Left cardiac atrium (tissue), 4 donors: ENCODE measurements at places on chromosomes 3 and 15. TPM values are rescaled to one million over a fixed set of nuclear protein-coding genes. Genes with fewer than 3 reads are reported as not detected.

GRCh38 chr15:61382927-61383326, 153.8 kb upstream of the RORA start:
- DNase-seq = no peak

GRCh38 chr15:73866881-73867410, 6.4 kb upstream of the TBC1D21 start:
- no peak for DNase-seq

- DNase-seq = no peak
Observed at GRCh38 chr3:190528706-190529105, 14.8 kb downstream of the IL1RAP start.

DNA sequence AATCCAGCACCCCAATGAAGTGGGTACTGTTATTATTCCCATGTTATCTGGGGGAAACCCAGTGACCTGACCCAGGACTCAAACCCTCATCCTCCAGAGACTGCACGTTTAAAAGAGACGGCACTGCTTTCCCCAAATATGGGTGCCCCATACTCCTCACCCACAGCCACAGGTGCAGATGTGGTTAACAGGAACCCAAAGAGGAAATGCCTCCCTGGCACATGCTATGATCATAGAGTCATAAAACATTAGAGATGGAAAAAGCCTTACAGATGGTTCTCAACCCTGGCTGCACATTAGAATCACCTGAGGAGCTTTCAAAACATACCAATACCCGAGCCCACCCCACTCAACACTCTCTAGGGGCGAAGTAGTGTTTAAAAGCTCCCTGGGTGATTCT, 111.5 kb downstream of the SEMA5B start:
- no peak for DNase-seq

- no peak for DNase-seq
Observed at GRCh38 chr15:42140383-42141070, 15.9 kb downstream of the PLA2G4F start.

DNA sequence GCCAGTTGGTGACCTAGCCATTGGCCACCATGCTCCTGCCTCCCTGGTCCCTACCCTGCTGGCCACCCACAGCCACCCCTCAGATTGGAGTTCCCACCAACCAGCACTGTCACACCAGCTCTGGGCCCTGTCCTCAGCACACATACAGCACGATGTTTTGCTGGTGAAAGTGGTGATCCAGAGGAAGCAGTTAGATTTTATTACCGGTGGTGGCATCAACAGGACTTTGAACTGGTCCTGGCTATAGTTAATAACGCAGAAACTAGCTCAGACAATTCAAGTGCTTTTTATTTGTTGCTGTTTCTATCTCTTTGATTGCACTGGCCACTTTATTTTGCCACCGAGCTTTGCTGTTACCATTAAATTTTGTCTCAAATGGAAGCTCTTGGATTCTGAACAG, 16.4 kb upstream of the KLHL24 start:
- DNase-seq = no peak

DNA sequence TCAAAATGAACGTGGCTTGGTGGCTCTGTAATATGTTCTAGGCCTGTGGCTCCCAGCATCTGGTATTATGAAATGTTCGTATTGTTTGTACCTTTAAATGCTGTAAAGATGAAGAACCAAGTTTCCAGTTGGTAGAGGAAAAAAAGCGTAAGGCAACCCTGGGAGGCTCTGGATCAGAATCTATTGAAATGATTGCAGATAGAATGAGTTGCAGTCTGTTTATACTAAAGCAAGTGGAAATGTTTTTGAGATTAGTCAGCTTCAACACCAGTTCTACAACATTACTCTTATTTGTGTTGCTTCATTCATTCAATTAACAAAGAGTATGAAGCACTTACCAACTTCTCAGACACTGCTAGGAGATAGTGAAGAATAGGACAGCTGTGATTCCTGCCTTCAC, 5.3 kb downstream of the ARL6IP5 start:
- DNase-seq = no peak

- DNase-seq = no peak
Observed at GRCh38 chr15:76162784-76163456, 103.1 kb downstream of the TMEM266 start.

GRCh38 chr15:31326875-31327668, 437 bp downstream of the KLF13 start:
- peak; percentile 64 for DNase-seq

GRCh38 chr3:41116851-41117250, 82.5 kb upstream of the CTNNB1 start:
- DNase-seq = no peak

DNA sequence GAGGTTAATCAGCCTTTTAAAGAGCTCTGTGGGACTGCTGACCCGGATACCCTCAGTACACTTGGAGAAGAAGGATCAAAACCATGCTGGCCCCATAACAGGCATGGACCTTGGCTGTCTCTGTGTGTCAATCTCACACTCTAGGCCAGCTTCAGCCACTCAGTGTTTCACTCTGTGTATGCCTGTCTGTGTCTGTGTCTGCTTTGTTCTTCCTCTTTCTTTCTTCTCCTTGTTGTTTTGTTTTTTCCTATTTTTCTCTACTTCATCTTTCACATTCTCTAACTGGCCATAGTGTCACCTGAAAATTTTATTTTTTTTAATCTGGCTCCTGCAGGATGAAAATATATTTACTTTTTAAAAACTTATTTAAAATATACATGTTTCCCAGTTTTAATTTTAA, 51.1 kb downstream of the SERP1 start:
- no peak for DNase-seq

CCR2 gene
- total RNA-seq = 3.9 TPM

DNA sequence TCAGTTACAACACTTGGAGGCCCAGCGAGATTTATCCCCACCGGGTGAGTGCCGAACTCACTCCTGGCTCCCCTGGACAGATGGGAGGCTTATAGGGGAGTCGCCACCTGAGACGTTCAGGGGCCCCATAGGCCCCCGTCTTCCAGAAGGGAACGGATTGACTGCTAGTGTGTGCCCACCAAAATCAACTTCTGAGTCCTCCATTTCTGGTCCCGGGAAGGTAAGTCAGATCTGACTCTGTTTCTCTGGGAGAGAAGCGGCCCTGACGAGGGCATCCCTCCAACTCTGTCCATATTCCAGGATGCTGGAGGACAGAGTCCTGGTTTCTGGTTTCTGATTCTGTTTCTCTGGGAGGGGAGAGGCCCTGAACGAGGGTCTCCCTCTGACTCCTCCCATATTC, 44.3 kb downstream of the ZBTB11 start:
- DNase-seq = no peak

- no peak for DNase-seq
Observed at GRCh38 chr3:141275032-141275422, 43.4 kb downstream of the PXYLP1 start.

DNA sequence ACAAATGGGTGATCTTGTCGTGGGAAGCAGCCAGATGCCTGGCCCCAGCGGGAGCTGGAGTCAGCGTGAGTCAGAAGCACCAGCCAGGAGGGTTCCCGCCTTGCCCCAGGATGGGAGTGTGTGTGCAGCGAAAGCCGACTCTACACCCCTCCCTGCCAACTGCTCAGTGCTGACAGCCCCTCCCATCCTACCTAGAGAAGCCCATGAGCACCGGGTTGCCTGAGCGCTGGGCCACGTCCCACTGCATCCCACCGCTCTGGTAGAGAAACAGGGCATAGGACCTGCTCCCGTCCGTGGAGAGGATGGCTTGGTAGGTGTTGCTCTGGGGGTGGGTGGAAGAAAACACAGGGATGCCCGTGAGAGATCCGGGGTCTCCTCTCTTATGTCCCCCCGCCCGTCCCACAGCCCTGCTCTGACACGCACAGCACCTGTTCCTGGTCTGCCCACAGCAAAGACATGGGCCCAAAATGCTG, 42.9 kb downstream of the MUC4 start:
- no peak for DNase-seq

ABHD17C gene
- total RNA-seq = 5.3 TPM

CX3CR1 gene
- 0.60 TPM for total RNA-seq

- DNase-seq = no peak
Observed at GRCh38 chr15:34759347-34759746, 4.5 kb upstream of the GJD2 start.

DNA sequence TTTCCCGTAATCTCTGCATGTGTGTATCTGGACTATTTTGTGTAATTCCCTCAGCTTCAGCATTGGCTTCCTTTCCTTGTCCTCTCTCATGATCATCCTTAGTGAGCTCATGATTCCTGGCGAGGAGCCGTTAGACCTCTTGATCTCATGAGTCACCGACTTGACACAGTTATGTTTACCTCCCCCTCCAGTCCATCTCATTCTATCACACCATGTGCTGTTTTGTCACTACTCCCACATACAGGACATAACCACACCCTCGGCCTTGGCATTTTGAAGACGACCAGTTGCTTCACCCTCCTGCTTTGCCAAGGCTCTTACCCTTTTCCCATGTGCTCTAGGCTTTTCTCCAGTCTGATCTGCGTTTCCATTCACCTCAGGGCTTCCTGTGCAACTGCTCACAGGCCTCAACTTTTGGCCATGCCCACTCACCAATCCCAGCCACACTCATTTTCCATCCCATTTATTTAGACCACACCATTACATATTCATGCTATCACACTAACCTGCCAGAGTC, 41.5 kb downstream of the CP start:
- DNase-seq = peak; percentile 90

GRCh38 chr15:75195766-75196241, 5.9 kb upstream of the C15orf39 start:
- DNase-seq = no peak

DNA sequence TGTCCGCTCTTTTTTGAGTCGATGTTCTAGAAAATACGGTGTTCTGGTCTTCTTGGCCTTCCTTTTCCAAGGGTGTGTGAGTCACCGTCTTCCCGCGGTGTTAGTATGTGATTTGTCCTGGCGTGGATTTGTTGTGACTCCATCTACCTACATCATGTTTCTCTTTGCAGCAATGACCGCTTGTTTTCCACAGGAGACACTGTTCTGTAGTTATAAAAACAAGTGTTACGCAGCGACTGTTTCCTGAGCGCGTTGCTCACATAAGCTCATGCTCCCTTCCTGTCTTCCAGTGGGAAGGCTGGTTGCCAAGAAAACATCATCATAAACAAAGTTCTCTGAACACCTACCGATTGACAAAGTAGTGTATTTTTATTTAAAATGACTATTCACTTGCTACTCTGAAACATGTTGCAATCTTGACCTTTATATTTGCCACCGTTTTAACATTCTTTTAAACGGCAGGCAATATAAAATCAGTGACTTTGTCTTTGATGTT, 19.0 kb downstream of the USP13 start:
- DNase-seq = peak; percentile 29

GRCh38 chr3:71447803-71448202, 135.7 kb downstream of the FOXP1 start:
- DNase-seq = no peak

ACAN gene
- 0.52 TPM for total RNA-seq

DNA sequence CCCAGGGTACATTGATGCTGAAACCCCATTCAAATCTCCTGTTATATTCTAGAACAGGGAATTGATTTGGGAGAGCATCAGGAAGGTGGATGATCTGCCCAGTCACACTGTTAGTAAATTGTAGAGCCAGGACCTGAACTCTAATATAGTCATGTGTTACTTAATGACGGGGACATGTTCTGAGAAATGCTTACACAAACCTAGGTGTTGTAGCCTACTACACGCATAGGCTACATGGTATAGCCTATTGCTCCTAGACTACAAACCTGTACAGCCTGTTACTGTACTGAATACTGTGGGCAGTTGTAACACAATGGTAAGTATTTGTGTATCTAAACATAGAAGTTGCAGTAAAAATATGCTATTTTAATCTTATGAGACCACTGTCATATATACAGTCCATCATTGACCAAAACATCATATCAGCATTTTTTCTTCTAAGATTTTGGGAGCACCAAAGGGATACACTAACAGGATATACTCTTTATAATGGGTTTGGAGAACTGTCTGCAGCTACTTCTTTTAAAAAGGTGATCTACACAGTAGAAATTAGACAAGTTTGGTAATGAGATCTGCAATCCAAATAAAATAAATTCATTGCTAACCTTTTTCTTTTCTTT, 5.8 kb downstream of the B2M start:
- DNase-seq = no peak

DNA sequence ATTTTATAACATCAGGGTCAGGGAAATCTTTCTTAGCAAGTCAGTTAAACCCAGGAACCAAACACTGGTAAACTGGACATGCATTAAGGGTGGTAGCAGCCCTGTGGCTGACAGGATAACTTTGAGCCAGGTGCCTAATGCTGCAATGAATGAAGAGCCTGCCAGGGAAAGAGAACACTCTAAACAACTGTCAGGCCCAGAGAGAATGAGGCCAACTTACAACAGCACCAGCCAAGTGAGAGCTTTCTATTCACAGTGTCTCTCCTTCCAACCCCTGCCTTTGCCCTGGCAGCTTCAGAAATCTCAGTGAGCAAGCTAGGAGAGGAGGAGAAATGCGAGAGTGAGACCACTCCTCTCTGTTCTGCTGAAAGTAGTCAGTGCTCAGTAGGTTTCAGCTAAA, 50.4 kb upstream of the ATP2C1 start:
- DNase-seq = no peak

DNA sequence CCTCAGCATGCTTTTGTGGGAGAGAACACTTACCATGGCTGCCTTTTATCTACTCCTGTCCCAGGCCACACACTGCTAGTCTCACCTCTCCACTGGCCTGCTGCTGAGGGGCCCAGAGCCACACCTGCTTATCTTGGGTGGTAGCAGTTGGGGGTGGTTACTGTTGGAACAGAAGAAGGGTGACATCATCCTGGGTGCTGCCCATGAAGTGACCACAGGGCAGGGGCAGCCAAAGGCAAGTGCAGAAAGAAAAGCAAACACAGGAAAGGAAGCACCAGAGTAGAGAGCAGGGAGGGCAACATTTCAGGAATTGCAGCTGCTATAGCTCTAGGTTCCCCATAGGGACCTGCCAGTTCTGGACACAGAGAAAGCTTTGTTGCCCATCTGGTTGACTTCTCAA, 345.2 kb downstream of the VPS13C start:
- no peak for DNase-seq

DNA sequence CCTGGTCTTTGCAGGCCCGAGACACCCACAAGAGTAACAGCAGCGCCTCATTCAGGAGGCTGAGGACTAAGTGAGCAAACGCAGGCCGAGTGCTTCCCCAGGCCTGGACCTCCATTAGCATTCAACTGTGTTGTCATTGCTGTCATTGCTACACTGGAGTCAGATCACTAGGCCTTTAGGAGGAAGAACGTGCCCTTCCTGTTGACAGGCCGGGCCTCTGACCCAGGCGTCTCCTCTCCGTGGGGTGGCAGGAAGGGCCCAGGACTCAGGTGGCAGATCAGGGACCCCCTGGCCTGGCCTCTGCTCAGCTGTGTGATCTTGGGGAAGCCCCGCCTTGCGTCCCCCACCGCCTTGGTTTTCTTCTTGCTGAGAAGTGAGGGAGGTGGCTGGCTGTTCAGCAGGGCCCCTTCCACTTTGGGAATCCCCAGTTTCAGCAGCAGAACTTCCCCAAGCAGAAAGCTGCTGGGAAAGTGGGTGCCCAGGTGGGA, 19.1 kb downstream of the ZDHHC19 start:
- DNase-seq = no peak

DNA sequence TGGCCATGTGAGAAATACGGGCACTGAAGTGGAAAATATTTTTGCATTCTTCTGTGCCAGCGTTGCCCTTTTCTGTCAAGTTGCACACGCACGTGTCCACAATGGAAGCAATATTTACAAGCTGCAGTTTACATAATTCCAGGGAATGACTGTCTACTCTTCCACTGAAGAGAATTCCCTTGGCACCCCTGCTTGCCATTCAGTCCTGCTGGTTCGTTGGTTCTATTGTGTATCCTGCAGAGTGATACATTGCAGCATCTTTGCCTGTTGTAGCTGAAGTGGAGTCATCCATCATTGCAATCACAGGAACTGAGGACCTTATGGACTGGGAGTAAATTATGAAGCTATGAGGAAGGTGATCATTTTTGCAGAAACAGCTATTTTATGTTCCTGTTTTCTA, 759.4 kb downstream of the ROBO2 start:
- no peak for DNase-seq

- no peak for DNase-seq
Observed at GRCh38 chr3:66983101-66983500, 15.0 kb upstream of the KBTBD8 start.
